Left cardiac atrium (tissue), 4 donors: ENCODE measurements at places on chromosomes 11 and 22. TPM values are rescaled to one million over a fixed set of nuclear protein-coding genes. Genes with fewer than 3 reads are reported as not detected.

Gene DEFB131B
- total RNA-seq: not detected

Gene HSCB
- total RNA-seq: 10.5 TPM

Gene GSTT2
- total RNA-seq: 0.38 TPM

Gene LDHAL6A
- total RNA-seq: not detected

Gene RAB3IL1
- 17.3 TPM for total RNA-seq

Gene NXPE1
- total RNA-seq: not detected

Gene IL10RA
- total RNA-seq: 17.6 TPM

- no peak for DNase-seq
Measured at GRCh38 chr11:86214710-86215109, 29.8 kb upstream of the EED start.

DNA sequence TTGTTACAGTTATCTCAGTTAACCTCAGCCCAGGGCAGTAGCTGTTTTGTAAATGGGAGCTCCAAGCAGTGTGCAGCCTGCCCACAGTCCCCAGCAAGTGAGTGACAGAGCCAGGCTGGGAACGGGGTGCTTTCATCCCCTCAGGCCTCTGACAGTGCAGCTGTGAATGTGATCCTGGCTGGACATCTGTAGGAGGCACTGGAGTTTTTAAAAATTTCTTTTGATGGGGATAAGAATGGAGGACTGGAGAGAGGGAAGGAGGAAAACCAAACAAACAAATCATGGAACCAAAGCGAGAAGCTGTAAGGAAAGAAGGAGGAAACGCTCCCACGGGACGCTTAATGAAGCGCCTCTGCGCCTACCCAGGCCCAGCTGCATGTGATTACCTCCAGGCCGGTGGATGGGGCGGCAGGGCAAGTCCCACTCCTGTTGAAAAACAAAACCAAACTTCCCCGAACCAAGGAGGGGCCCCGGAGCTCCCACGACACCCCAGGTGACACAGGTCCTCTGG is 40.6 kb downstream of the SCUBE1 start:
- no peak for DNase-seq
